ENCODE measurements at places on chromosomes 5 and 9.
A peak's percentile ranks its signal among the peaks of the same experiment; 100 is the strongest.

GRCh38 chr9:84330246-84330645 is 10.3 kb downstream of the SLC28A3 start:
- no peak for DNase-seq

DNA sequence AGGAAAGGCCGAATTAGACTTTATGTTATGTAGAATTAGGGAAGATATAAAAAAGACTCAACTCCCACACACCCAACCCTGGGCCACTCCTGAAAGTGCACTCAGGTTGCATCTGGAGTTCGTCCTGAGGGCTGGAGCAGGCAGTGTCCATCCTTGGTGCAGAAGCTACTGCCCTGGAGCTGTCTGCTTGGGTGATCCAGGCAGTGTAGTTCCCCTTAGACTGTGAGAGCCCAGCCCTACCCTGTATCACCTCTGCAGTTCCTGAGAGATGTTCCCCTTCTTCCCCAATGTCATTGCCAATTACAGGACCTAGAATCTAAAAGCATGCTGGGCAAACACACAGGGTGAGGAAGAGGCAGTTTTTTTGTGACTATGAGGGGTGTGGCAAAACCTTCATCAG is 368.3 kb upstream of the ST8SIA4 start:
- DNase-seq, result no peak

DNA sequence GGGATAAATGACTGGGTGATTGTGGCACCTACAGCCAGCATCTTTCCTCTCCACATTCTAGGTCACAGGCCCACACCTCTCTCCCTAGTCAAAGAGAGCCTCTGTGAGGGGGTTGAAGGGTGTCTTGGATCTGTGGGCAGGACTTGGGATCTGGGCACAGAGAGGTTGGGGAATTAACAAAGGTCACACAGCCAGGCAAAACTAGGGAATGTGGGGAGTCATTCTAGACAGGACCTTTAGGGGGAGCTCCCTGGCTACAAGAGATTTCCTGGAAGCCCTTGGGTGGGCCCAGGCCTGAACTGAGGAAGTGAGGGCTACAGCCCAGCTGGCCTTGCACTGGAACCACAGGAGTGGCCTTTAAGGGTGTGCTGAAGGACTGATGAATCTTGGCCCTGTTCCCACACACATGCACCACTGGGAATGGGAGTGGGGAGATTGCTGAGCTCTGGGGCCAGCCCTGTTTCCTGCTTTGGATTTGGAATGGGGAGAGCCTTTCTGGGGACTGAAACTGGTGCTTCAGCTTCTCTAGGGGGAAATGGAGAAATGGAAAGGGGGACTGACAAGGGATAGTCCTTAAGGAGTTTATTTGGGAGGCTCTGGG is 12.4 kb upstream of the CXXC5 start:
- DNase-seq, result no peak

DNA sequence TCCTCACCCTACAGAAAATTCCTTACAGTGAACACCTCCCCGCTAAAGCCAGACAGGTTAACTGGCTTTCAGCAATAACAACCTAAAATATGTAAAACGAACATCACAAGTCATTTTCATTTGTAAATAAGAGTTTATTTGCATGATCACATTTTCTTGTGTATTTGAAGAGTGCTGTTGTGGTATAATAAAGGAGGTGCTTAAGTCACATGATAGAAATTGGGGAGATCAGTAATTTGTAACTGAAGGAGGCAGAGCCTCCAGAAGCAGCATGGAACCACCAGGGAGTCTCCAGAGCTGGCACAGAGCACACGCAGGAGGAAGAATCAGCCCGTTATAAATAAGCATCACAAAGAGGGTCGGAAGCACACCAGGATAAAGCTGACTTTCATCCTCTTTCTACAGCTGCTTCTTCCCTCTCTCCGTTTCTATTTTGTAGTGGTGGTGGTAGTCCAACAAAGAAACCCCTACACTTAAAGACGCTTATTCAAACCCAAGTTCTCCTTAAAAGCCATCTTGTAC is 210.6 kb downstream of the MAPKAP1 start:
- DNase-seq, result no peak

DNA sequence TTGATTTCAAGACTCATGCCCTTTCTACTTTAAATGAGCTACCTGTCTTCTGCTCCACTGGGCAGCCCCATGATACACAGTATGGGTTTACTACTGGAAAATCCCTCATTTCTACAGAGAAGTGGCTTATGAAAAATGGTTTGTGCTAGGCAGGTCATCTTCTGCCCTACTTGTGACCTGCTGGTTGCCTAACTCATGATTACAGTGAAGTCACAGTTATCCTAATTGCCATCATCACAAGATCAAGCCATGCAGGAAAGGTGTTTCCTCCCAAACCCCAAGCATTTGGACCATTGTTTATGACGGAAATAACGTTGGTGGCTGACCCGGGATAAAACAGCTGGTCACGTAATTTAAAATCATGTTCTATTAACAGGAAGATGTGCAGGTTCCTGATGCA is 330.6 kb downstream of the ACTL7B start:
- DNase-seq, result no peak

GRCh38 chr5:170434966-170435605 is 45.9 kb upstream of the KCNMB1 start:
- DNase-seq, result peak; percentile 64

DNA sequence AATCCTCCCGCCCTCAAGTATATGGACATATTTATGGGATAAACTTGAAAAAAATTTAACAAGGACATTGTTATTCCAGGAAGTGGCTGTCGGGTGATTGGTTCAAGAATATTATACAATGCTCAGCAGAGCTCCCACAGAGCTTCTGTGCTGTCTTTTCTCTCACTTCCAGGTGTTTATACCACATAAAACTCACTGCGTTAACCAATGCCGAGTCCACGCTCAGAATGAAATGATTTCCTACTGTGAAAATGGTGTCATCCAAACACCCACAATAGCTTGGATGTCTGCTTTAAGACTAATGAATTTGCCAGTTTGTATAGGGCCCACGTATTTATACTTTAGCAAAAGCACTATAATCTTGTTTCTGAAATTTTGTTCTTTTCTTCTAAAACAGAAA is 368.2 kb downstream of the NDUFS4 start:
- DNase-seq, result no peak

DNA sequence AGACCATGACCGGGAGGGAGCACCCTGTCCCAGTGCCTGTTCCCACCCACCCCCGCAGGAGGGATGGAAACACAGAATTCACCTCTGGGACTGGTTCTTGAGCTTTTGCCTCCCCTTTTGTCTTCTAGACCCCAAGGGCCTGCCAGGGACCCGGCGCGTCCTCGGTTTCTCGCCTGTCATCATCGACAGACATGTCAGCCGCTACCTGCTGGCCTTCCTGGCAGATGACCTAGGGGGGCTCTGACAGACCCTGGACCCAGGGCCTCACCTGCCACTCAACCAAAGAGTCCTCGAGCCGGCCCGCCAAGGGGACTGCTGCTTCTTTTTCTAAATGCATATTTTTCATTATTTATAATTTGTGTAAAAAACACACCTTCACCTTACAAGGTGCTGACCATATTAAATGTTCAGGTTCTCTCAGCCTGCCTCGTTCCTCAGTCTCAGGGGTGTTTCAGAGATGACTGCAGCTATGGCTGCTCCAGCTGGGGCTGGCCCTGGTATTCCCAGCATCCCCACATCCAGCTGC is 16.9 kb downstream of the CARD19 start:
- no peak for DNase-seq

- no peak for DNase-seq
Measured at GRCh38 chr5:81226286-81226685, 6.8 kb upstream of the CKMT2 start.

GRCh38 chr9:86598411-86599239 is 244.4 kb upstream of the TUT7 start:
- DNase-seq, result no peak

GRCh38 chr5:168696611-168697010 is 117.4 kb upstream of the PANK3 start:
- DNase-seq, result no peak

GRCh38 chr9:87714819-87715218 is 11.1 kb upstream of the CTSL start:
- no peak for DNase-seq

DNA sequence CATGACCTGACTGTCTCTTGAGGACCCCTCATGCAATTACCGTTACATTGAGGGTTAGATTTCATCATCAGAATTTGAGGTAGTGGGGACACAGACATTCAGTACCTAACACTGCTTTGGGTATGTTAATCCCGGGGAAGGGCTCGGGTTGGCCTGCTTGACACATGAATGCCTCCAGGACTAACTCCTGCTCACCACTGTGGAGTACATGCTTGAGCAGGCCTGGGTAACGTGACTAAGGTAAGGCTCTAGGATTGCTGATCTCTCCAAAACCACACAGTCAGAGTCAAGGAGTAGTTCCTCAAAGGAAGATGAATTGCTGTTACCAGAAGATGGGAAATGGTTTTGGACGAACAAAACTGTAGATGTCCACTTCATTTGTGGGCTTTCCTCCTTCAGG is 376.3 kb upstream of the ZNF462 start:
- DNase-seq, result no peak

- no peak for DNase-seq
Measured at GRCh38 chr5:149089796-149090195, 26.9 kb upstream of the SH3TC2 start.

DNA sequence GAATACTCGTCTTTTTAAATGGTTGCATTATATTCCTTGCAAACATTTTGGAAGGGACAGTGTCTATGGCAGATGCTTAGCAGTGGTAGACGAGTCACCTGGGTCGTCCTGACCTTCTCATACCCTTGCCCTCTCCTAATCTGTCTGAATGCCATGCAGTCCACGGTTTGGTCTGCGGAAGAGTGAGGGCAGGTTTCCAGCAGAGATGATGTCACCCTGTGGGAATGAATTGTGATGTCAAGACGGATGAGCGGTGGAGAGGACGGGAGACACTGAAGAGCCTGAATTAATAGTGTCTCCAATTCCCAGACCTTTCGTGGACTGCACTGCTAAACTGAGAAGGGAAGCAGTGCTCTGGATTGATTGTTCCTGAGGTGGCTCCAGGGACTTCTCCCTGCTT is 329.0 kb upstream of the PANK3 start:
- DNase-seq, result no peak

DNA sequence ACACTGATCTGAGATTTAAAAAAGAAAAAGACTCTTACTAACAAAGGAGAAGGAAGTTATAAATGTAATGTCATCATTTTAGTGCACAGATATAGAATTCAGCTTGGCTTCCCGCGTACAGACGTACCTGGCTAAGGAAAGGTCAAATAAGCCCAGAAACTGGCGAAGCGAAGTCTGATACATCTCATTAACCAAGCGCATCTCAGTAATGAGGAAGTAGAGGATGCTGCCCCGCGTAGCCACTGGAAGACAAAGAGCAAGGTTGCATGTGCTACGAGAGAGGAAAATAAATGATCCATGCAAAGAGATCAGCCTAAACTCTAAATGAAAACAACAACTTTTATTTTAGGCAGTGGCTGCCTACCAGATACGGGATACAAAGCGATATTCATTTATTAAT is 208.8 kb downstream of the DNAH5 start:
- DNase-seq, result no peak

- DNase-seq, result no peak
Measured at GRCh38 chr5:165309446-165309845, 1804.0 kb downstream of the MAT2B start.

DNA sequence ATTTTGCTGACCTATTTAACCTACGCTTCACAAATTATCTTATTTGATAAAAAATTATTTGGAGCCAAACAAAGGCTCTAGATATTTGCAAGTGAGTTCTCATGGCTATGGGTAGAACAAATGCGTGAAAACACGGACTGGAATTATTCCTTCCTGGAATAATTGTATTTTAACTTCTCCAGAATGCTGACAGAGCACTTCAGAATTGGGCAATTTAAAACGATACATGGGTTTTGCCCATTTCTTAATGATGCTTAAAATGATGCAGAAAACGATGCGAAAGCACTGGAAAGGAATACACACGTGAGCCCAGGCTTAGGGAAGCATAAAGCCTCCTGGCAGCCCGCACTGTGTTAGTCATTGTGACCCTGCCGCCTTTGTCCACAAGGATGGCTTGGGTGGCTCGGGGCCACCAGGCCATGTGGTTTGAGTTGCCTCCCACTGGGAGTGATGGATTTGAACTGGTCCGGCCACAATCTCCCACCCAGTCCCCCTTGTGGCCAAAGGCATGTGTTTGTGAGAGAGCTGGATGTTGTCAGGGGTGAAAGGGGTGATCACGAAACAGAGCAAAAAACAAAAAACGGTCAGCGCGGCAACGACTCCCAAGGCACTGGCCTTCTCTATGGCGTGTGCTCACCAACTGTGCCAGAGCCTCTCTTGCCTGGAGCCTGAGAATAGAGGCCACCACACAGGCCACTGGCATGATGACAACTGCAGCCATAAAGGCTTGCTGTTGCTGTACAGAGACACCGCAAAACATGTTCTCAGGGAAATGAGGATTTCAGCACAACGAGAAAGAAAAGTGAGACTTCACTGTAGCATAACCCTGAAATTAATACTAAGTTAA is 234.2 kb upstream of the ADAMTS16 start:
- DNase-seq, result no peak

GRCh38 chr9:99336005-99336404 is 113.9 kb downstream of the SEC61B start:
- DNase-seq, result no peak

GRCh38 chr9:126516936-126517832 is 96.5 kb upstream of the LMX1B start:
- peak; percentile 39 for DNase-seq

DNA sequence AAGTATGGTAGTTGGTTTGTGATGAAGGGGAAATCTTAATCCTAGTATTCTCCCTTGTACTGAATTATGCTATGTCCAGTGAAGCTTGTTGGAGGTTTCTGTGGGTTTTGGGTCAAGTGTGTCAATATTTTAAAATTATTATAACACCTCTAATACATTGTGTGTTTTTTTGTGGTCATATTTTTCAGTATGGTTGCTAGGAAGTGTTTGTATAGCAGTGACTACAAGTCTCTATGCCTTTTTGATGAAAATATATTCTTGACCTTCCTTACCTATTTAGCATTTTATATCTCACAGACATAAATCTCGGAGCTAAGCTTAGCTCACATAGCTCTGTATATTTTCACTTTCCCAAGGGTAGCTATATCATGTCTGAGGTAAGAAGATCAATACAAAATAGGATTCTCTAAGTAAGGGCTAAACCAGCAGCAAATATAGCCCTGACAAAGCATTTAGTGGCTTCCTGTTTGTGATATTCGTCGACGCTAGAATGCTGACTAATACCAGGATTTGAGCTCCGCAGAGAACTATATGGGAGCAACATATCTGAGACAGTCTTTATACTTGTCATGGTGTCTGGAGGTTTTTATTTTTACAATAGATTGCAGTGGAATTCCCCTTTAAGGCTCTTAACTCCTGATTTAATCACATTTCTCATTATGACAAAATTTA is 82.3 kb downstream of the MACIR start:
- DNase-seq, result no peak

GRCh38 chr9:37683531-37684371 is 33.0 kb downstream of the FRMPD1 start:
- no peak for DNase-seq
